ENCODE measurements at places on chromosomes 13 and 19.

DNA sequence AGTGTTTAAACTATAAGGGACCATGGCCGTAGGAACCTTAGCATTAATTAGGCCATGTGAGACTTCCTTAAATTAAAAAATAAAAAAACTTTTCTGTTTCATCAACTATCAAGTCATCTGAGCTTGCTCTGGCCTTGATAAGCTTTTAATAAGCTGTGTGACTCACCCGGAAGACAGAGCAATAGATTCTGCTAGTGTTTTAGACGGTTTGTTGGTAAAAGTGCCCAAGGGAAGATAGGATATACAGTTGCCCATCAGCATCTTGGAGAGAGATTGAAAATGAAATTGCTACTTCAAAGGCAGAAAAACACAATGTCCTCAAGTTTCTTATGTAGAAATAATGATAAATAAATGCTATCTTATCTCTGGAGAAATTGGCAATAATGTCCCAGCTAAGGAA lies 31.2 kb upstream of the RCBTB2 start:
- no peak for DNase-seq

GRCh38 chr13:59345311-59345710 lies 818.4 kb downstream of the DIAPH3 start:
- DNase-seq = no peak

- no peak for DNase-seq
Observed at GRCh38 chr13:109821103-109821502, 34.7 kb upstream of the IRS2 start.

GRCh38 chr13:33571618-33572017 lies 246.3 kb upstream of the RFC3 start:
- no peak for DNase-seq

DNA sequence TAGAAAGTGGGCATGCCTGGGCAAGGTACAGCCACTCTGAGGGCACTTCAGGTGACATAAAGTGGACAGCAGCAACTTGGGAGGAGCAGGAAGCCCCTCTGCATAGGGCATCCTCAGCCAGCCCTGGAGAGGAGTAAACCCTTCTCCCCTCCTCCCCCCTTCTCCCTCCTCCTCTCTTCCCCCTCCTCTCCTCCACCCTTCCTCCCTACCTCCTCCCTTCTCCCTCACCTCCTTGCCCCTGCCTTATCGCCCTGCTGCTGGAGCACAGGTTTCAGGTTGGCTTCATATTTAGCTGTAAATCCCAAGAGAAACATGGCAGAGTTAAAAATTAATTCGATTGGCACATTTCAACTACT lies 30.5 kb upstream of the ATP12A start:
- no peak for DNase-seq

DNA sequence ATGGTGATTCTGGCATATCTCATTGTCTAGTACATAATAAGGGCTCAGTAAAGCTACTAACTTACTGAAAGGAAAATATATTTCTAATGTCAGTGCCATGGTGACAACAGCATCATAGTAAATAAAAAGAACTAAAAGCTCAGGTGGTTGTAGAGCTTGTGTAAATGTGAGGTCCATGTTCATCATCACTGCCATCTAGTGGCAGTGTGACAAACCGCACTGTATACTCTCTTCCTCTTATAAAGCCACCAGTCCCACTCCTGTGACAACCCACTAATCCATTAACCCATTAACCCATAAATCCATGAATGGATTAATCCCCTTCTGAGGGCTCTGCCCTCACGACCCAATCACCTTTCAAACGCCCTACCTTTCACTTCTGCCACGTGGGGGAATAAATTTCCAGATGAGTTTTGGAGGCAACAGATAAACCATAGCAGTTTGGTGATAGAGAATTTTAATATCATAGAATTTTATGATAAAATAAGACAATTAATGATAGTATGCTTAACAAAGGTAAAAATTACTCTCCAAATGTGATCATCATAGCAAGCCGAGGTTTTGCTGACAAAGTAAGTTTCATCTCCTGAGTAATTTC lies 160.4 kb upstream of the SGCG start:
- DNase-seq = peak; percentile 51
